ENCODE measurements at places on chromosomes 4 and X. TPM values are rescaled to one million over a fixed set of nuclear protein-coding genes. Genes with fewer than 3 reads are reported as not detected.

GRCh38 chr4:176566769-176567168 is 226.0 kb downstream of the VEGFC start:
- H3K36me3 ChIP-seq: no peaks in the 10 kb centered on the region
- no peaks in the 10 kb centered on the region for H3K27me3 ChIP-seq
- no peak overlapping the region for H3K4me3 ChIP-seq
- no peaks in the 10 kb centered on the region for H3K4me1 ChIP-seq
- H3K27ac ChIP-seq: no peak overlapping the region

DNA sequence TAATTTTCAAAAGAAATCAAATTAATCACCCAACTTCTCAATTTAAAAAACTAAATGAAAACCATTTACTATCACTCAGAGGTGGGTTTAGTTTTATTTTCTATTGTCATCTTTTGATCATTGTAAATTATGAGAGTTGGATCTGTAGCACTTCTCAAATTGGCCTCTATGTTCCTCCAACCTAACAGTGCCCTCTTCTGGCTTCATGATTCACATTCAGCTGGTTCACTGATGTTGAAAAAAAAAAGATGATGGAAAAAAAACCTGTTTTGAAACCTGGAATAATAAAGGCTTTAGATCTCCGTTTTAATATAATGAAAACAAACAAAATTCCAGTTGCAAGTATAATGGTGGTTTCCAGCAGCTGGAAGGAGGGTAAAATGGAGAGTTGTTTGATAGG is 2.4 kb upstream of the NBDY start:
- no peaks in the 10 kb centered on the region for H3K36me3 ChIP-seq
- H3K4me3 ChIP-seq: no peak overlapping the region
- H3K4me1 ChIP-seq: no peaks in the 10 kb centered on the region
- DNase-seq: peak; percentile 21
- H3K27me3 ChIP-seq: no peaks in the 10 kb centered on the region
- no peak overlapping the region for H3K27ac ChIP-seq

DNA sequence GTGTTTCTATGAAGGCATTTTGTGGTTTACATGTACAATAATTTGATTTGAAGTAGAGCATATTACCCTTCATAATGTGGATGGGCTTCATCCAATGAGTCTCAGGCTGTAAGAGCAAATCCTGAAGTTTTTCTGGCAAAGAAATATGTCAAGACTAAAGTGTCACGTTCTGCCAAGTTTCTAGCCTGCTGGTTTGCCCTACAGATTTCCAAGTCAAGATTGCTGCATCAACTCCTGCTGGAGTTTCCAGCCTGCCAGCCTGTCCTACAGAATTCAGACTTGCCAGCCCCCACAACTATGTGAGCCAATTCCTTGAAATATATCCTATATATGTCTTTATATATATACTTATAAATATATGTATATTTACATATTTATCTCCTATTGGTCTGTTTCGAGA is 70.0 kb upstream of the RLIM start:
- H3K36me3 ChIP-seq: no peaks in the 10 kb centered on the region
- H3K4me1 ChIP-seq: no peaks in the 10 kb centered on the region
- H3K27me3 ChIP-seq: no peaks in the 10 kb centered on the region
- no peak for DNase-seq
- H3K4me3 ChIP-seq: no peak overlapping the region
- H3K27ac ChIP-seq: no peak overlapping the region

DNA sequence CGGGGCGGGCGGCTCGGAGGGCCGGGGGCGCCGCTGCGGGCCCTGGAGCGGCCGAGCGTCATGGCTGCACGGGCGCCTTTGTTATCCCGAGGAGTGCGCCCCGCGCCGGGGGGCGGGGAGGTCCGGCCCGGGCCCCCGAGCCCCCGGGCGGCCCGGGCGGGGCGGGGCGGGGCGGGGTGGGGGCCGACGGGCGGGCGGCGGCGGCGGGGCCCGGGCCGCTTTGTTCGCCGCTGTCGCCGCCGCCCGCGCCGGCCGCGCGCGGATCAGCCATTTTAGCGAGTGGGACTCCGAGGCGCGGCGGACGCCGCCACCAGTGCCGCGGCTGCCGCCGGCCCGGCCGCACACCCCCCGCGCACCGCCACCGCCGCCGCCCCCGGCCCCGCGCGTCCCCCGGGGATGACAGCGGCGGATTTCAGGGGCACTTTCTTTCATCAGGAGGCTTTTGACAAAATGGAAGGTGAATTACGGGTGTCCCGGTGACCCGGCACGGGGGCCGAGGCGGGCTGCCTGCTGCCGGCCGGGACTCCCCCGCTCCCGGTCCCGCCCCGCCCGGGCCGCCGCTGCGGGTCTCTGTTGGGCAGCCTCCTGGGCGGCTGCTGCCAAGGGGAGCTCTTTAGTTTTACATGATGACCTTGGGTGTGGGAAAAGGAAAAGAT is 1.2 kb downstream of the HMGB3 start:
- H3K27ac ChIP-seq: no peak overlapping the region
- peaks cover 10% of the 10 kb centered on the region for H3K36me3 ChIP-seq
- DNase-seq: no peak
- H3K4me3 ChIP-seq: peak overlapping the region; percentile 38
- H3K4me1 ChIP-seq: peaks cover 7% of the 10 kb centered on the region

GRCh38 chr4:41141900-41142299 is 72.4 kb downstream of the APBB2 start:
- H3K27me3 ChIP-seq: no peaks in the 10 kb centered on the region
- no peak for DNase-seq
- H3K36me3 ChIP-seq: no peaks in the 10 kb centered on the region
- no peak overlapping the region for H3K27ac ChIP-seq
- peaks cover 14% of the 10 kb centered on the region for H3K4me1 ChIP-seq
- H3K4me3 ChIP-seq: no peak overlapping the region

- no peaks in the 10 kb centered on the region for H3K27me3 ChIP-seq
- no peak overlapping the region for H3K4me3 ChIP-seq
- no peak overlapping the region for H3K27ac ChIP-seq
- no peak for DNase-seq
- H3K4me1 ChIP-seq: no peaks in the 10 kb centered on the region
- no peaks in the 10 kb centered on the region for H3K36me3 ChIP-seq
Measured at GRCh38 chr4:93086356-93086755, 742.2 kb upstream of the ATOH1 start.

The F8A3 gene
- 0.38 TPM for total RNA-seq

The LRP2BP gene
- 0.71 TPM for total RNA-seq

GRCh38 chrX:2933125-2933900 is 4.2 kb upstream of the ARSD start:
- H3K4me1 ChIP-seq: no peaks in the 10 kb centered on the region
- no peak overlapping the region for H3K27ac ChIP-seq
- no peaks in the 10 kb centered on the region for H3K36me3 ChIP-seq
- H3K4me3 ChIP-seq: no peak overlapping the region
- no peaks in the 10 kb centered on the region for H3K27me3 ChIP-seq
- no peak for DNase-seq

DNA sequence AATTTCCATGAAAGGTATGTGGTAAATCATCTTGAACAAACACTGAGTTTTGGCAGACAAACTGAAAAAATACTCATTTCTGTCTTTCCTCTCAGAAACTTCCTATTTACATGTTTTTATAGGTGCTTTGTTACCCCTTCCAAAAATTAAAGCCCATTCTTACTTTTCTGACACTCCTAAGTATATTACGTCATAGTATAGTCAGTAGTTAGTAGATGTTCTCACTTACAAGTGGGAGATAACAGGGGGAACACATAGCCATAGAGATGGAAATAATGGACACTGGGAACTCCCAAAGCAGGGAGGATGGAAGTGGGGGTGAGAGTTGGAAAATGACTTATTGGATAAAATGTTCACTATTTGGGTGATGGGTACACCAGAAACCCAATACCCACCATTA is 28.8 kb downstream of the TXK start:
- no peak for DNase-seq
- H3K27me3 ChIP-seq: no peaks in the 10 kb centered on the region
- H3K36me3 ChIP-seq: no peaks in the 10 kb centered on the region
- H3K4me1 ChIP-seq: no peaks in the 10 kb centered on the region
- no peak overlapping the region for H3K4me3 ChIP-seq
- no peak overlapping the region for H3K27ac ChIP-seq

The VSIG1 gene
- 0.99 TPM for total RNA-seq

The TLR1 gene
- 17.4 TPM for total RNA-seq

- H3K27me3 ChIP-seq: no peaks in the 10 kb centered on the region
- H3K4me1 ChIP-seq: peaks cover 8% of the 10 kb centered on the region
- no peak overlapping the region for H3K4me3 ChIP-seq
- no peak overlapping the region for H3K27ac ChIP-seq
- DNase-seq: peak; percentile 43
- no peaks in the 10 kb centered on the region for H3K36me3 ChIP-seq
Measured at GRCh38 chr4:4995103-4995907, 24.0 kb downstream of the CYTL1 start.

The IGFBP7 gene
- total RNA-seq: 54.1 TPM

DNA sequence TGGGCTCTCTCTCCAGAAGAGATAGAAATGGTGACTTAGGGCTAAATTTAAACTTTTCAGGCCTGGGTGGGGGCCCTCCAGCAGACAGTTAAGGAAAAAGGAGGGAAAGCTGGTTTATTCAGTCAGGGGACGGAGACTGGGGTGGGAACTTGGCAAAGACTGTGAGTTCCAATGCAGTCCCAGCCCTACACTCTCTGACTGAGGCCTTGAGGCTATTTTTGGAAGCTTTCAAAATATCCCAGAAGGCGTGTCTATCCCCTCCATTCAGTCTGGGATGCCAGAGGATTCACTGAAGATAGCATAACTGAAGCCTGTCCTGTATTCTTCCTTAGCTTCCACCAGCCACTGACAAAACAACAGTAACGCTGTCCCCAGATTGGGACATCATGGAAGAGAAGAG is 32.1 kb upstream of the MSN start:
- no peaks in the 10 kb centered on the region for H3K27me3 ChIP-seq
- no peak overlapping the region for H3K27ac ChIP-seq
- no peak overlapping the region for H3K4me3 ChIP-seq
- DNase-seq: no peak
- no peaks in the 10 kb centered on the region for H3K36me3 ChIP-seq

The NUP62CL gene
- total RNA-seq: 6.1 TPM

DNA sequence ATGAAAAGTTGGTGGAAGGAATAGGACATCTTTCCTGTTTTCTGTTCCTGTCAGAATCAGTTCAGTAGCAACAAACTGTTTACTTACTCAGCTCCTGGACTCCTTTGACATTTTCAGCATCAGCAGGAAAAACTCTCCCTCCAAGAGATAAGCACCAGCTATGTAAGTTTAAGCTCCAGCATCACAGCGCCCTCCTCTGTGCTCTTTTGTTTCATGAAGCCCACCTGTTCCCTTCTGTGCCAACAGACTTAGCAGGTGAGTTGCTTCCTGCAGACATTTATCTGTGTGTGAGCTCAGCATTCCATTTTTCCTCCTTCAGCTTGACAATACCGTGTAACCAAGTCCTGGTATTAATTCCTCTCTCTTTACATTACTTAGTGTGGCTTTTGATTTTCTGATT is 644.1 kb upstream of the AGA start:
- no peaks in the 10 kb centered on the region for H3K4me1 ChIP-seq
- DNase-seq: no peak
- no peaks in the 10 kb centered on the region for H3K36me3 ChIP-seq
- no peaks in the 10 kb centered on the region for H3K27me3 ChIP-seq

The ATP2B3 gene
- 0.09 TPM for total RNA-seq

- no peak for DNase-seq
- no peaks in the 10 kb centered on the region for H3K27me3 ChIP-seq
- H3K4me3 ChIP-seq: no peak overlapping the region
- H3K4me1 ChIP-seq: peaks cover 17% of the 10 kb centered on the region
- H3K27ac ChIP-seq: no peak overlapping the region
Measured at GRCh38 chr4:153655928-153656327, 28.2 kb upstream of the TLR2 start.

The ZNF518B gene
- total RNA-seq: 25.5 TPM

DNA sequence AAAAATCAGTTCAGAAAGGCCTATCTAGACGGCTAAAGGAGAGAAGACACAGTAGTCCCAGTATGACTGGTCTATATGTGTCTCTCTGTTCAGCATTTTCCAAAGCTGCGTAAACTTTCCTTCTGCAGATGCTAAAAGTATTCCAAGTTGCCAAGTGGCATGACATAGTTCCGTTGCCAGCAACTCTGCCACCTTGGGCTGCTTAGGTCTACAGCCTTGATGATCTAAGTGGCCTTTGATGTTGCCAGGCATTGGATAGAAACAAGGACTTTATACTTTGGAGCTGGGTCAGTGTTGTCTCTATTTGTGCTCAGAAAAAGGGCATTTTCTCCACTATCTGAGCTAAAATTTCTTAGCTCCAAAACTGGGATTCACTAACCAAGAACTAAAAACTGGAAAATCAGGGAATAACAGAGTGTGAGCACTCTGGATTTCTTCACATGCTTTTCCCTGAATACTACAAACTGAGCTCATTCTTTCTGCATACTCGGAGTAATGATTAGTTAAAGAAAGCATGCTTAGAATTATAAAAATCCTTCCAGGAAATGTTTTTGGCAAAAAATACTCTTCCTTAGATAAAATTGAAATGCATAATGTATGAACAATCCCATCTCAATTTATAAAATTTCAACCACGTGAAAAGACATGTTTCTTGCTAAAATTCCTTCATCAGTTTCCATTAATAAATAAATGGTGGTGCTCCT is 191.4 kb downstream of the ADAMTS3 start:
- DNase-seq: no peak
- H3K36me3 ChIP-seq: no peaks in the 10 kb centered on the region
- H3K4me3 ChIP-seq: no peak overlapping the region
- H3K27ac ChIP-seq: no peak overlapping the region
- no peaks in the 10 kb centered on the region for H3K4me1 ChIP-seq

The PNCK gene
- 8.2 TPM for total RNA-seq

The MAP3K15 gene
- 0.14 TPM for total RNA-seq

The SRPX2 gene
- total RNA-seq: 1.6 TPM

The MAGEB2 gene
- not detected for total RNA-seq

DNA sequence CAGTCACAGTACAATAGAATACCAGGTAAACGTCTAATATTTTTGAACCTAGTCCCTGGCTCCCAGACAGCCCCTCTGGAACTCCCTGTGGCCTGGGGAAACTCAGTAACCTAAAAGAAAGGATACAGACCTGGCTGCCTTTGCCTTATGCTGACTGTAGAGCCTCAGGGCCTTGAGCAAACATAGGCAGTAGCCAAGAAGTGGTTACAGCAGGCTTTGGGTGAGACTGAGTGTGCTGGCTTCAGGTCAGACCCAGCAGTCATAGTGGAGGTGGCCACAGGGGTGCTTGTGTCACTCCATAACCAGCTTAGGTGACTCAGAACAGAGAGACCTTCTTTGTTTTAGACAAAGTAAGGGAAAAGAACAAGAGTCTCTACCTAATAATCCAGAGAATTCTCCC is 141.8 kb upstream of the PRDX4 start:
- H3K27me3 ChIP-seq: no peaks in the 10 kb centered on the region
- no peak overlapping the region for H3K4me3 ChIP-seq
- no peaks in the 10 kb centered on the region for H3K4me1 ChIP-seq
- no peak for DNase-seq
- H3K36me3 ChIP-seq: no peaks in the 10 kb centered on the region
- no peak overlapping the region for H3K27ac ChIP-seq

Measured in thymus (tissue), 14 donors.